Femur (tissue), 1 donor: ENCODE measurements at places on chromosomes 4 and X.

- DNase-seq = no peak
Observed at GRCh38 chr4:48248559-48248953, 21.1 kb downstream of the TEC start.

GRCh38 chr4:130545171-130545570 is 1449.2 kb downstream of the C4orf33 start:
- DNase-seq = no peak

DNA sequence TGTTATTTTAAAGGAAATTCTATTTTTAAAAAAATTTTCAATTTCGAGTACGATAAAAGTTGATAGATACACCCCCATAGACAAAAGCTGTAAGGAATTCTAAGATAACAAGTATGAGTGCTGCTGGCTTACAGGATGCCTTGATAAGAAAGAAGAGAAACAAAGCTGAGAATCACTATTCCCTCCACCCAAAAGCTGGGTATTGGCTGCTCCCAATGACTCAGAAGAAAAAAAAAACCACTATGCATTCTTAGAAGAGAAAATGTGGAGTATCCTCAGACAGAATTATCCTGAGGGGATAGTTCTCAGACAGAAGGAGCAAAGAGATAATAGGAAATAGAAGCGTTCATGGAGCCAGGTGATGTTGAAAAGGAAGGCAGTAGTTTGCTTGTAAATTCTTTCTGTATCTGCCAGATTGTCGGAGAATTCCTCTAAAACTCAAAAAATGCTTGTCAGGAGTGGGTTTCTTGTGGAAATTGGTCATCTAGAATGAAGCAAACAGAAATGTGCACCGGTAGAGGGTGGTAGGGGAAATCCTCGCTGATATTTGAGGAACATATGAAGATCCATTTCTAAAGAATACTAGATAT is 217.5 kb upstream of the ADAMTS3 start:
- no peak for DNase-seq

GRCh38 chrX:92260102-92260501 is 480.9 kb downstream of the PCDH11X start:
- DNase-seq = no peak

GRCh38 chr4:61079427-61079826 is 120.7 kb upstream of the ADGRL3 start:
- DNase-seq = no peak
